ENCODE measurements at places on chromosomes 2 and 18. TPM values are rescaled to one million over a fixed set of nuclear protein-coding genes. Genes with fewer than 3 reads are reported as not detected.

DNA sequence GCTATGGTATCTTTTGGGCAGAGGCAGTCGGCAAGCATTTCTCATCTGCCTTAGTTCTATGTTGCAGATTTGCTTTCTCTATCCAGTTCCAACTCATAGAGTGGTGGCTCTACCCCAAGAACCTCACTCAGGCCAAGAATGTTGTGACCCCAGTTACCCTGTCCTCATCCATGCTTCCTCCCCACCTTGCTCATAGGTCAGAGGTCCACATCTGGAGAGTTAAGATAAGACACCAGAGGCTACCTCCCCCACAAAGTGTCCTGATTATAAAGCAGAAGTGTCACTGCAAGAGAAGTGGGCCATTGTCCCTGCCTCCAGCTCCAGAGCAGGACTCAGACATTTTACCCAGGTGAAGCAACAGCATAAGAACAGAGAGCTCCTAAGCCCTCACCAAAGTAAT is 276.8 kb upstream of the CHST9 start:
- H3K27me3 ChIP-seq, result no peaks in the 10 kb centered on the region
- H3K36me3 ChIP-seq, result no peaks in the 10 kb centered on the region
- H3K4me1 ChIP-seq, result no peaks in the 10 kb centered on the region
- no peak overlapping the region for H3K27ac ChIP-seq
- no peak for DNase-seq

- no peak for DNase-seq
- H3K27ac ChIP-seq, result no peak overlapping the region
- no peak overlapping the region for H3K4me3 ChIP-seq
- H3K36me3 ChIP-seq, result no peaks in the 10 kb centered on the region
- no peaks in the 10 kb centered on the region for H3K27me3 ChIP-seq
- H3K4me1 ChIP-seq, result peaks cover 37% of the 10 kb centered on the region
Observed at GRCh38 chr2:226077031-226077430, 677.5 kb downstream of the NYAP2 start.

DNA sequence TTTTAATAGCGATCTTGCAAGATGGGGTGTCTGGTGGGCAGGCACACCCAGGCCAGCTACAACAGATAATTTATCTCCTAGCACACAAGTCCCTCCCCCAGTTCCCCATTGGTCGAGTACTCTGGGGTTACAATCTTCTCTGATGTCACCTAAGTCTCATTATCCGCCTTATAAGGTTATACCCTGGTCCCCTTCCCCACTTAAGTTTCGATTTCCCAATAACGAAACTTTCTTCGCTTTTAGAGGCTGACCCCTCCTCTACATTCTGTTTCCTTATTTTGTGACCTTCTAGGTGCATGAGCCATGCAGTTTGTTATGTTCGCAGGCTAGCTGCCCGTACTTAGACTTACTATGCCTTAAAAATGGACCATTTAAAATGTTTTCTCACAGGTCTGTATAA is 180.1 kb downstream of the CAPN13 start:
- peaks cover 6% of the 10 kb centered on the region for H3K4me1 ChIP-seq
- no peak for DNase-seq
- no peak overlapping the region for H3K4me3 ChIP-seq
- H3K27me3 ChIP-seq, result no peaks in the 10 kb centered on the region

DNA sequence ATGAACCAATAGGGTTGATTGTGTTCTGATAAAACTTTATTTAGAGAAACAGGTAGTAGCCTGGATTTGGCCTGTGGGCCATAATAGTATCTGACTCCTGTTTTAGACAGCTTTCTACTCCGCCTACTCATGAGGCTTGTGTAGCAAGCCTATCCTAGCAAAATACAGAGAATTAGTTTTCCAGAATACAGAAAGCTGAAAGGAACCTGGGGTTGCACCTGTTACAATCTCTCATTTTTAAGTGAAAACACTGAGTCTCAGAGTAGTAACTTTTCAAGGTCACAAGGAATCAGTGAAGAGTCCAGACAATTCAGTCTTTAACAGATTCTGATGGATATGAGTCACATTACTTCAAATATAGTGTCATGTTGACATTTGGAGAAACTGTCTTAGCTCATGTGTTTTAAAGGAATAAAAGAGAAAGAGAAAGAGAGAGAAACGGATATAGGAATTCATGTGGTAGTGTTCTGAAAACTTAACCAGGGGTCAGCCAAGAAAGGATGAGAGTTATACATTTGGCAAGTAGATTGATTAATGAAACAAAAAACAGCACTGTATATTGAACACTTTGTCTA is 17.0 kb downstream of the ARHGAP28 start:
- H3K27me3 ChIP-seq, result no peaks in the 10 kb centered on the region
- no peak overlapping the region for H3K4me3 ChIP-seq
- H3K4me1 ChIP-seq, result peaks cover 33% of the 10 kb centered on the region
- no peaks in the 10 kb centered on the region for H3K36me3 ChIP-seq
- no peak overlapping the region for H3K27ac ChIP-seq

Gene NAGK
- total RNA-seq, result 57.2 TPM

DNA sequence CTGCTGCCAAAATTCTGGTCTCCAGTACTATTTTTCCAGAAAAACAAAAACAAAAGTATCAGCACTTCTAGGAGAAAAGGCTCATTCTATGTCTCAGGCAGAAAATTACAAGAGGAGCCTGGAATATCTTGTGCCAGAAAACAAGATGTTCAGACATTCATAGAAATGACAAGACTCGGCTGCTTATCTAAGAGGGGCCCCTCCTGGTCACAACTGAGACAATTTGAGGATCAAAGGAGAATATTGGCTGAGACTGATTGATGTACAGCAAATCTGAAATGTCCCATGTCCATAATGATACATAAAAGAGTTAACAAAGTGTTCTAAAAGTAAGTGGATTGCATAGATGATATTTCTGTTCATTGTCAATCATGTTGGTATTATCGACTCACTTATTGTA is 2.4 kb upstream of the RPS7 start:
- H3K27ac ChIP-seq, result no peak overlapping the region
- H3K27me3 ChIP-seq, result no peaks in the 10 kb centered on the region
- no peak overlapping the region for H3K4me3 ChIP-seq
- H3K4me1 ChIP-seq, result peaks cover 15% of the 10 kb centered on the region
- DNase-seq, result no peak

DNA sequence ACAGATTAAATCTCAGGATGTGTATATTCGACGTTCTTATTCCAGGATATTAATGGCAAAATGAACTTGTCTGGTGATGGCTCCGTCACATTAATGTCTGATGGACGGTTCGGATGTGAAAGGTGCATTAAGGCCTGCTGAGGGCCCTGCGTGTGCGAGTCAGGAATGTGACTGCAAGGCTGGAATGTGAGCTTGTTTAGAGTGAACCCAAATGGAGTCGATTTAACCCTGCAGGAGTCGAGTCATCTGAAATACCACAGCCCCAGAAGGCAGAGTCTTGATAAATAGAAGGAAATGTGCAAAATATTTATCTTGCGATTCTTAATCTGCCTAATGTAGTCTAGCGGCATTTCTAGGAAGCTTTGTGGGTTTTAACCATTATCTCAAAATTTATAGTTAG is 44.3 kb downstream of the RDH14 start:
- DNase-seq, result no peak
- peaks cover 19% of the 10 kb centered on the region for H3K4me1 ChIP-seq
- no peak overlapping the region for H3K27ac ChIP-seq

- DNase-seq, result no peak
- H3K4me3 ChIP-seq, result peak overlapping the region; percentile 39
- H3K36me3 ChIP-seq, result no peaks in the 10 kb centered on the region
- peaks cover 33% of the 10 kb centered on the region for H3K4me1 ChIP-seq
- no peaks in the 10 kb centered on the region for H3K27me3 ChIP-seq
Observed at GRCh38 chr2:158486970-158487325, 30.2 kb downstream of the PKP4 start.

GRCh38 chr2:6966446-6966940 is 49.3 kb downstream of the RNF144A start:
- no peaks in the 10 kb centered on the region for H3K4me1 ChIP-seq
- no peak overlapping the region for H3K27ac ChIP-seq
- no peak for DNase-seq
